NCI-H146 (cell line): ENCODE measurements at places on chromosomes 3 and 15.

DNA sequence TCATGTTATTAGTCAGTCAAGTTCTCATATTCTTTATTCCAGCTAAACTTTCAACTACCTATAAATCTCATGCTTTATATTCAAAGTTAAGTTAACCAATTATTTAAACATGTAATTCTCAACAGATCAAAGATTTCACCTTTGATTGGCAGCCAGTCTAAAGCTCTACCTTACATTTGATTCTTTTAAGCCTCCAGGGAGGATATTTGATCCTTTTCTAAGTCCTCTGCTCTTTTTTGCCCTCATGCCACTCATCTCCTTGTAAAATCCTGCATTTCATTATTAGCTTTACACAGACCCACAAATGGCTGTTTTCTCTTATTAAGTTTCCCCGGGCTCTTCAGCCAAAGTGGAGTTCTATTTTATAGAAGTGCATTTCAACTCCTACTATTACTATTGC, 134.1 kb downstream of the NLGN1 start:
- no peak for DNase-seq

DNA sequence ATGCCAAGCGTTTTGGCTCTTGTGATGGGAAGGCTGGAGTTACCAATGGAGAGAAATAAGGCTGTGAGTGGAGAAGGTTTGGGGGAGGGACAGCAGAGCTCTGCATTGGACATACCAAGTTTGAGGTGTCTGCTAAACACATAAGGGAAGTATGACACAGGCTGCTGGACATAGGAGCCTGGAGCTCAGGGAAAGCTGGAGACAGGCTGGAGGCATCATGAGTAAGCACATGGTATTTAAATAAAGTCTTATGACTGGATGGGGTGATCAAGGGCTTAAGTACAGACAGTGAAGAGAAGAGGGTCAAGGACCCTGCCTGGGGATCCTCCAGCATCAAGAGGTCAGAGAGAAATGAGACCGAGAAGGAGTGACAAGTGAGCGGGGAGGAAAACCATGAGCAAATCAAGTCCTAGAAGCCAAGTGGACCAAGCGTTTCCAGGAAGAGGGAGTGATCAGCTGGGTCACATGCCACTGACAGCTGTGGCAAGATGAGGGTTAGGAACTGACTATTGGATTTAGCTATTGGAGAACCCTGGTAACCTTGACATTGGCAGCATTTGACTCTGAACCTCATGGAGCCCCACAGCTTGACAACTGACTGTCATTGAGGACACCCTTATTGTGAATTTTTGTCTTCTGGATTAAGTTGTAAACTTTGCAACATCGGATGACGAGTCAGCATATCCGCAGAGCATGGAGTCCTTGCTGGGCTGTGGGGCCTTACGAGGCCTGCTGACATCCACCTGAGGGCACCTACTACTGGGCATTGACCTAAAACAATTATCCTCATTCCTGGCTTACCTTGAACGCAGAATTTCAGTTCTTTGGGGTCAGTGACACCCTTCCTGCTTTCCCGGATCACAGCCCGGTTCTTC, 78.7 kb upstream of the ETV5 start:
- DNase-seq, result no peak

DNA sequence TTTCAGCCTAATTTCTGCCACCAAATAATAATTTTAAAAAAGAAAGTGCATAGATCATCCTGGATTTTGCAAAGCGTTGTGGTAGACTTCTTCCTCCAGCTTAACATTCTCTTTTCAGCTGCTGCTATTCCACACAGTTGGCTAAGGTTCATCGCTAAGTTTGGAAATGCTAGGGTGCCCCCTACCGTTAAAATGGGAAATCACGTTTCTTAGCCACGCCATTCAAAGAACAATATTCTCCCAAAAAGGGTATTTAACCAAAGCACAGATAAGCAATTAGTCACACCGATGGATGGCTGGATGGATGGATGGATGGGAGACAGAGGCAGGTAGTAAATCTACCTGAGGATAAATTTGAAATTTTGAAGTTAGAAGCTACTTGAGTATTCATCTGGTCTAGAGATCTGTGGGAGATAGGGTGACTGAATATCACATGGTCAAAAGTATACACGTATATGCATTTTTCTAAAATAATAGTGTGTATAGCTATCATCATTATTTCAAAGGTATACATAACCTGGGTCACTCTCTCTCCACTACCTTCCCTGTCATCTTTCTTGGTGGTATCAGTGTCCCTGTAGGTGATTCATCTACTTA, 67.2 kb downstream of the EFHB start:
- DNase-seq, result peak; percentile 51

GRCh38 chr3:36992806-36993325, at the start of gene EPM2AIP1:
Gene EPM2AIP1, minus strand, starts transcription at chr3:36993131. Its CDS starts 54 bp downstream, at chr3:36993077.
- no peak for DNase-seq

- DNase-seq, result no peak
Measured at GRCh38 chr3:161171113-161171512, 50.0 kb upstream of the NMD3 start.

GRCh38 chr3:169771497-169772304, 1.5 kb upstream of the MYNN start:
- DNase-seq, result peak; percentile 97

GRCh38 chr3:106827515-106828213, 549.6 kb upstream of the CCDC54 start:
- DNase-seq, result no peak

- no peak for DNase-seq
Measured at GRCh38 chr15:65595960-65596359, 15.0 kb downstream of the INTS14 start.

DNA sequence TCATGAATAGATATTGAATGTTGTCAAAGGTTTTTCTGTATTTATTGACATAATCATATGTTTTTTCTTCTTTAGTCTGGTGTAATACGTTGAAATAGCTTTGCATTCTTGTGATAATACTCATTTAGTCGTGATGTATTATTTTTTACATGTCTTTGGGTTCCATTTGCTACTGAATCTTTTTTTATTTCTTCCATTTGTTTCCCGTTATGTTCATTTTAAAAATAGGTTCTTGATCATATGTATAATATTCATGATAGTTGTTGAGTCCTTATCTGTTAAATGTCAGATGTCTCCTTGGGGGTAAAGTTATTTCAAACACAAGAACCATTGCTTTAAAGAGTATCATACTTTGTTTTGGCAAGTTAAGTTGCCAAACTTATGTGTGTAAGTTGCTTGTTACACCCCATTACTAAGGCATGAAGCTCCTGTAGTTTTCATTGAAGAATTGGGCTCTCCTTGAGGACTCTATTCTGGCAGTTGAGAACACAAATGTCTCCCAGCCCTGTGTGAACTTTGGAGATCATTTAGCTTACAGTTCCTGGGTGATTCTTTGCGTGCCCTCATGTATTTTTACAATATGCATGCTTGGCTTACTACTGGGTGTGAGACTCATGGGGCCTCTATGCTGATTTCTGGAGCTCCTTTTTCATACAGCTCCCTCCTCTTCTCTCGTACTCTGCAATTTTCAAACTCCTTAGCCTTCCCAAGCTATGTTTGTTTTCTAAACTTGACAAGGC, 8.3 kb downstream of the AKAP13 start:
- no peak for DNase-seq

DNA sequence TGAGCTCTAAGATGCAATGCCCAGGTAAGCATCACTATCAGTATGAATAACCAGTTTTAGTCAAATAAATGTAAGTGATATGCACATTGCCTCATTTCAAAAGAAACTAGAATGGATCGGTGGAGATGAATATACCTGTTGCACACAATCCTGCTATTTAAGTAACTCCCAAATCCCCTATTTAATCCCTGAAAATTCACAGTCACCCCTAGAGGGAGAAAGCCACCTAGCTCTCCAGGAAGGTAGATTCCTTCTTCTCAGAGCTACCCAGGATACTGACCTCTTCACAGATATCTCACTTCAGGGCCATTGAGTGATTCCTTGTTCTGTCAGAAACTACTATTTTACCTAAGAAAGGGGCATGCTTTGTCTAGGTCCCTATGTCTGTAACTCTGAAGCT, 11.7 kb downstream of the LSAMP start:
- DNase-seq, result no peak

DNA sequence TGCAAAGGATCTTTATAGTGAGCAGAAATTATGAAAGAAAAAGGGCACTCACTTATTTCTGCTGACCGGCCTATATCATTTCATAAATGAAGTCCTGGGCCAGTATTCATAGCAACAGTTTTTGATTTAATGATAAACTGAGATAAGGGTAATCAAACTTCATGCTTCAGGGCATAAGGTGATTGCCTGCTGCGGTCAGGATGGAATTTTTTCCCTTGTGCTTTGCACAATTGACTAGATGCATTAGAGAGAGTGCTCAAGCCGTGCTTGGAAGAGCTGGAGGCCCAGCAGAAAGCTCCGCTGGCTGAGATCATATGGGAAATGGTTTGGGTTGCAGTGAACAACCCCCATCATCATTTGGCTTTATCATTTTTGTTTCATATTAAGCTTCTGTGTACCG, 10.4 kb downstream of the SEMA6D start:
- no peak for DNase-seq

DNA sequence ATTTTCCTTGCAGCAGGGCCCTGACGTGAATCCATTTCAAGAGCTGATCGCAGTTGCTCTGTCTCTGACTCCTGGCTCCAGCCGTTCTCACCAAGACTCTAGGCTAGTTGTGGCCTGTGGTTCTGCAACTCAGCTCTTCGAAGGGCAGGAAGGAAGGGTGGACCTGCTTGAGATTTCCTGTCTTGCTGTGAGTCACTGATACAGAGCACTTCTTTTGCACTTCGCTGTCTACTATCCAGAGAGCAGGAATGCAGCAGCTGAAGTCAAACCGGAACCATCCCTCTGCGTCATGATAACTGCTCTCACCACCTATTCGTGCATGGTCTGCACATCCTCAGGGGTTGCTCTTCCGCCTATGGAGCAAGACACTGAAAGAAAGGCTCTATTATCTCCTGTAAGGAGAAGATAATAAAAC, 59.7 kb downstream of the RAP2B start:
- DNase-seq, result no peak

GRCh38 chr3:69385723-69386555, at the start of gene FRMD4B:
Gene FRMD4B, minus strand, starts transcription at chr3:69386088. Its CDS starts 99 bp downstream, at chr3:69385989.
- DNase-seq, result no peak

- no peak for DNase-seq
Measured at GRCh38 chr3:50238549-50239026, 2.6 kb downstream of the GNAI2 start.

DNA sequence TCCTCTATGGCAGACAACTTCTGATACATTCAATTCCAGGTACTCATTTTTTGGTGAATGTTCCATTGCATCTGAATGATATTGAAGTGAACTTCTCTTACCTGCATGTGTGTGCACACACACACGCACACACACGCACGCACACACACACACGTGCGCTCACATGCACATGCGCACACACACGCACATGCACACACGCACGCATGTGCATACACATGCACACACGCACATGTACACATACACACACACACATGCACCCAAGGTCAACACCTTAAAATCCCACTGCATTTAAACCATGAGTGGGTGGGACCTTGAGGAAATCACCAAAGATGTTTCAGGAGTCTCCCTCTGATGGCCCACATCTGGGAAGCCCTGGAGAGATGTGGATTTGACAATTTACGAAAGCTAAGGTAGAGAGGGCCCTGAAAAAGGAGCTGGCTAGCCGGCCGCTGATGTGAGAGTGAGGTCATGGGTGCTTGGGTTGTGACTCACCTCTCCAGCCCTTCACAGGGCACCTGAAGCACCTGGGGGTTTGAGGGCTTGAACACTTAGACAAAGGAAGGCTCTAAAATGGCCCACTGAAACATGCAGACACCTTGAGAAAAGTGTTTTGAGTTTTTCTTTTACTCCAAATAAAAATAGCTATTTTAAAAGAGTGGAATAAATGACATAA, 269.1 kb upstream of the LRRFIP2 start:
- no peak for DNase-seq

GRCh38 chr3:46228260-46229242, 13.7 kb upstream of the CCR3 start:
- no peak for DNase-seq

GRCh38 chr15:41917767-41918430, 24.0 kb upstream of the SPTBN5 start:
- no peak for DNase-seq

GRCh38 chr3:62600033-62600432, 226.7 kb upstream of the FEZF2 start:
- DNase-seq, result no peak

DNA sequence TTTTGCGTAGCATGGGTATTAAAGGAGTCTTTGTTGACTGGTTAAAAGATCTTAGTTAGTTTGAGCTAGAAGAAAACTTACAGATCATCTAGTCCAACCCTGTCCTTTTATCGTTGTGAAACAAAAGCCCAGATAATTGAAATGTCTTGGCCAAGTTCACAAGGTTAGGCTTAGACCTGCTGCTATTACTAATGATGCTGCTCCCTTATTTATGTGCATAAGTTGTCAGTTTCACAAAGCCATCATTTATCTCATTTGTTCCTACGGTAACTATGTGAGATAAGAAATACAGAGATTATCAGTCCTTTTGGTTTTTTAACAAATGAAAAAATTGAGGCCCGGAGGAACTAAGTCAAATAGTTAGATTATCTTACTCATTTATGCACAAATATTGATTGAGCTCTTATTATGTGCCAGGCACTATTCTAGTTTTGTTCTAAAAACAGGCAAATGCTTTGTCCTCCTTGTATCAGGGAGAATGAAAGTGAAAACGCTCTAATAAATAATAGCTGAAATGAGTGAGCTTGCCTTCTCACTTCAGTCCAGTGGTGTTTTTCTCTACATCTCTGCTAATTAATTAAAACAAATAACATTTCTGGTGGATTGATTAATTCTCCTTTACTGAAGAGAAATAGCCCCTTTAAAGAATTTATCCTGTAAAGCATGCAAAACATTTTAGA, 49.1 kb upstream of the TPRG1 start:
- no peak for DNase-seq
